Thyroid gland (tissue), 4 donors: ENCODE measurements at places on chromosomes 16 and 17. TPM values are rescaled to one million over a fixed set of nuclear protein-coding genes. Genes with fewer than 3 reads are reported as not detected.

LITAFD gene
- total RNA-seq = not detected

GRCh38 chr16:47043200-47043599 is 69.7 kb upstream of the DNAJA2 start:
- DNase-seq = no peak
- H3K27me3 ChIP-seq = no peaks in the 10 kb centered on the region
- no peak overlapping the region for H3K4me3 ChIP-seq
- no peaks in the 10 kb centered on the region for H3K4me1 ChIP-seq

NHERF1 gene
- total RNA-seq = 21.9 TPM

RNF112 gene
- 3.5 TPM for total RNA-seq

GRCh38 chr17:39759204-39759603 is 21.5 kb downstream of the GRB7 start:
- no peak overlapping the region for H3K4me3 ChIP-seq
- no peak for DNase-seq
- no peak overlapping the region for H3K27ac ChIP-seq

- H3K36me3 ChIP-seq = no peaks in the 10 kb centered on the region
- no peaks in the 10 kb centered on the region for H3K27me3 ChIP-seq
- no peak for DNase-seq
- no peaks in the 10 kb centered on the region for H3K4me1 ChIP-seq
Measured at GRCh38 chr17:58165981-58166380, 801 bp upstream of the OR4D2 start.

- H3K4me1 ChIP-seq = peaks cover 3% of the 10 kb centered on the region
- H3K27ac ChIP-seq = no peak overlapping the region
- no peaks in the 10 kb centered on the region for H3K36me3 ChIP-seq
- peak; percentile 24 for DNase-seq
- H3K27me3 ChIP-seq = no peaks in the 10 kb centered on the region
Measured at GRCh38 chr17:35890774-35891155, 10.6 kb upstream of the CCL5 start.

COQ7 gene
- 40.2 TPM for total RNA-seq

GRCh38 chr16:2155977-2156848 is 631 bp downstream of the TRAF7 start:
- H3K36me3 ChIP-seq = no peaks in the 10 kb centered on the region
- peaks cover 67% of the 10 kb centered on the region for H3K4me1 ChIP-seq

- no peaks in the 10 kb centered on the region for H3K27me3 ChIP-seq
- H3K36me3 ChIP-seq = no peaks in the 10 kb centered on the region
- no peaks in the 10 kb centered on the region for H3K4me1 ChIP-seq
Measured at GRCh38 chr16:76955629-76956028, 235.4 kb upstream of the MON1B start.

GRCh38 chr16:29863669-29863984 is 601 bp upstream of the CDIPT start:
- H3K27ac ChIP-seq = no peak overlapping the region
- H3K4me3 ChIP-seq = no peak overlapping the region
- peaks cover 13% of the 10 kb centered on the region for H3K4me1 ChIP-seq
- no peak for DNase-seq

DNA sequence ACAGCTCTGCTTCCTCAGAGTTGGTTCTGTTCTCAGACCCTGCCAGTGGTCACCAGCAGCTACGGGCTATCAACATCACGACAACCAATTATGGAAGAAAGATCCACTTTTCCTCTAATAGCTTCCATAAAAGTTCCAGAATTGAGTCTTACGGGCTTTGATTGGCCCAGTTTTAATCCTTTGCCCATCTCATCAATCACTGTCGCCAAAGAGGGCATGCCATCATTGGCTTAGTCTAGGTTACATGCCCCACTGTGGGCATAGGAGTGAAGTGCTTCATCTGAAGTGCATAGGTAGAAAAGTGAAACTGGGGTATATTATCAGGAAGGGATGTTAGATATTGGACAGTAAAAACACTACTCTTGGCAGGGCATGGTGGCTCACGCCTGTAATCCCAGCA is 76.6 kb upstream of the DHX40 start:
- DNase-seq = no peak
- H3K4me1 ChIP-seq = no peaks in the 10 kb centered on the region
- no peaks in the 10 kb centered on the region for H3K27me3 ChIP-seq
- no peak overlapping the region for H3K4me3 ChIP-seq

DNA sequence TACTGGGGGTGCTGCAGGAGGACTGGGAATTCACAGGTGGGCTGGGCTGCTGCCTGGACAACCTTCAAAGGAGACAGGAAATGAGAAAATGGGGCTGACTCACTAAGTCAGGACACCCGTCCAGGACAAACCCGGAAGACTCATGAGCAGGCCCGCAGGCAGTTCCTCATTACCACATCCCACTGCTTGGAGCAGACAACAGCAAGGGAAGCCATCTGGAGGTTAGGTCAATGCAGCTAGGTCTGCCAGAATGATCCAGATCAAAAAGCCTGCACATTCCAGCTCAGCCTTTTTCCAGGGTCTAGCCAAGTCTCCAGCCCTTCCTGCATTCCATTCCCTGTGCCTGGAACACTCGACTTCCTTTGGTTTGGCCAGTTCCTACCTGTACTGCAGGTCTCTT is 536.5 kb upstream of the CDH11 start:
- no peak overlapping the region for H3K4me3 ChIP-seq
- no peaks in the 10 kb centered on the region for H3K4me1 ChIP-seq
- no peak for DNase-seq
- H3K36me3 ChIP-seq = no peaks in the 10 kb centered on the region
- H3K27ac ChIP-seq = no peak overlapping the region

DNA sequence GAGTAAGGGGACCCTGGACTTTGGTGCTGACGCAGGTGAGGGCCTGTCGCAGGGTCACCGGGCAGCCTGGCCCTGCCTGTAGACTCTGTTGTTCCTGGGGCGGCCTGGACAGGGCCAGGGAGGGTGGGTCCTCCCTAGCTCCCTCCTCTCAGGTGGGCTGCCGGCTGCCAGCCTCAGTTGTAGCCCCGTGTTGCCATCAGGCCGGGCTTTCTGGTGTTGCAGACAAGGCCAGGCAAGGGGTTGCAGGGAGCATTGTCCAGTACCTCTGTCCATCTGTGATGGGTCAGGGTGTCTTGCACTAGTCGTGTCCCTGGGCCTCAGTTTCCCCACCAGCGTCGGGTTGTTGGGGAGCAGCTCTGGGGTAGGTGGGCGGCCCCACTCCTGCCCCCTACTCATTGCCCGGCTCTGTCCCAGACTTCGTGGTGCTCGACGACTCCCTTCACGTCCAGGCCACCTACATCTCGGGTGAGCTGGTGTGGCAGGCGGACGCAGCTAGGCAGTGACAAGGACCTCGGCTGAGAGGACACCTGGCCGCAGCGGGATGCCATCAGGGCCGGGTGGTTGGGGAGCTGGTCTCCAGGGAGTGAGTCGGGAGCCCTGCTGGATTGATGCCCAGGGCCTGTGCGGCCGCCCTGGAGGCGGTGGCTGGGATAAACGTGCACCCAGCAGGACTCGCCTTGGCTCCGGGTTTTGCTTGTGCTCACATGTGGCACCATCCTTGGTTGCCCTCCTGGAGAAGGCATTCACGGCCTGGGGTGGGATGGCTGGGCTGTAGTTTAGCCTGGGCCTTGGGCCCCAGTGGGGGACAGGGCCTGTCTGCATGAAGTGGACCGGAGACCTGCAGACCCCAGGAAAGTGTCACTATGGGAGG is 1.9 kb downstream of the CEMP1 start:
- DNase-seq = no peak
- no peak overlapping the region for H3K27ac ChIP-seq
- no peak overlapping the region for H3K4me3 ChIP-seq

SCGB1C2 gene
- not detected for total RNA-seq

- no peak overlapping the region for H3K4me3 ChIP-seq
- H3K36me3 ChIP-seq = no peaks in the 10 kb centered on the region
- no peaks in the 10 kb centered on the region for H3K27me3 ChIP-seq
- no peak overlapping the region for H3K27ac ChIP-seq
- H3K4me1 ChIP-seq = no peaks in the 10 kb centered on the region
- DNase-seq = no peak
Measured at GRCh38 chr17:80516171-80516932, 28.3 kb upstream of the RPTOR start.

GRCh38 chr16:17343728-17344127 is 127.0 kb downstream of the XYLT1 start:
- no peak for DNase-seq
- H3K27me3 ChIP-seq = no peaks in the 10 kb centered on the region
- no peak overlapping the region for H3K27ac ChIP-seq
- H3K36me3 ChIP-seq = no peaks in the 10 kb centered on the region
- H3K4me3 ChIP-seq = no peak overlapping the region

KCNH6 gene
- total RNA-seq = not detected

PIK3R5 gene
- total RNA-seq = 6.4 TPM

- H3K4me3 ChIP-seq = no peak overlapping the region
- no peak overlapping the region for H3K27ac ChIP-seq
- no peaks in the 10 kb centered on the region for H3K36me3 ChIP-seq
- H3K4me1 ChIP-seq = no peaks in the 10 kb centered on the region
- H3K27me3 ChIP-seq = no peaks in the 10 kb centered on the region
Measured at GRCh38 chr16:10835281-10835931, 16.8 kb upstream of the TVP23A start.

SLC13A5 gene
- total RNA-seq = not detected

DNA sequence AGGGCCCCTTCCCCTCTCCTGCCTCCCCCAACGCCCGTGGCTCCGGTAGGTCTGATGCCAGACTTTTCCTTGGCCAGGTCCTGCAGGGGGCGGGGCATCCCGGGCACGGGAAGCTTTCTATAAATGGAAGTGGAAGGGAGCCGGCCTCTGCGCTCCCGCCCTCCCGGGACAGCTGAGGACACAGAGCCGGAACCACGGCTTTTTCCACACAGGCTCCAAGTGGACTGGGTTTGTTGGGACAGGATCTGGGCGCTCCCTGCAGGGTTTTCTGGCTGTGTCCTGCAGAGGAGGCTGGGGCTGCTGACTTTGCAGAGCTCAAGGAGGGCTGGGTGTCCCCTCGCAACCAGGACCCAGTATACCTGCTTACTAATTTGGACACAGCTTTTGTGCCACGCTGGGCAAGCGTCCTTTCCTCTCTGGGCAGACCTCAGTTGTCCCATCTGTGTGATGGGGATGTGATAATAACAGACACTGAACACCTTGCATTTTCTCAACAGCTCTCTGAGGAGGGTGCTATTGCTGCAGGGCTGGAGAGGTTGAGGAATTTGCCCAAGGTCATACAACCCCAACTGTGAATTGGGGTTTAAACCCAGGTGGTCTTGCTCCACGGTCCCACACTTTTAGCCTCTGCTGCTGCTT is 1.8 kb downstream of the TNS4 start:
- no peak overlapping the region for H3K4me3 ChIP-seq
- DNase-seq = peak; percentile 99
- H3K27me3 ChIP-seq = no peaks in the 10 kb centered on the region
